ENCODE measurements at places on chromosomes 7 and 10.
A peak's percentile ranks its signal among the peaks of the same experiment; 100 is the strongest.

GRCh38 chr10:88401671-88402347, 181.3 kb downstream of the RNLS start:
- DNase-seq: peak; percentile 22

- DNase-seq: no peak
Measured at GRCh38 chr7:140673063-140673773, 473 bp downstream of the ADCK2 start.

- DNase-seq: no peak
Measured at GRCh38 chr10:120368338-120368737, 88.7 kb upstream of the PLPP4 start.

GRCh38 chr10:62374862-62375710, 917 bp downstream of the ZNF365 start:
- no peak for DNase-seq
